ENCODE measurements at places on chromosomes 11 and 22.

DNA sequence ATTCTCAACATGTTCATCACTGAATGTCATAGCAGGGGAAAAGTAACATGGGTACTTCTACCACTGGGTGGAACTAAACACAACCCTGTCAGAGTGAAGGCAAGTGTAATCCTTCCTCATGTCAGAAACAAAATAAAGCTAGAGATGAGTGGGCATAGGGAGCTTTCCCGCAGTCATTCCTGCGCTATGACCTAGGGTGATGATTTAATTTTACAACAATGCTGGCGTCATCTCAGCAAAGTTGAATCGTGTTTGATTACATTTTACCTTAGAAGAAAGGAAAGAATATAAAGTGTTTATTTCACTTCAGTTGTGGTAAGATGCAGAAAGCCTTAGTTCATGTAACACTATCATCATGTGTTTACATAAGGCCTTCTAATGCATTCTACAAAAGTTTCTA is 355.6 kb downstream of the METTL15 start:
- no peak for DNase-seq

DNA sequence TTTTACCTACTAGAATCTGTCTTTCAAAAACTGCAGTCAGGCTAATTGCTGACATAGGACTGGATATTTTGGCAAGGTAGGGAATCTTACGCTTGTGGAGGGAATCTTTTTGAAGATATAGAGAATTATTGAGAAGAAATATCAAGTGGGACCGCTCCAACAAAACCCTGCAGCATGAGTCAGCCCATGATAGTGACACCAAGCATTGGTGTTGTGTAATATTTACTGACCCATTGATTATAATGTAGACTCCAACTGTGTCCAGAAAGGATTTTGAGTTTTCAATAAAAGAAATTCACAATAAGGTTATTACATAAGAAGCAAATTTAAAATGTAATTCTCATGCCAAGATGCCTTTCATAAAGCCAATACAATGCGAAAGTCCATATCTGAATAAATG is 20.7 kb downstream of the MS4A4A start:
- DNase-seq = no peak

DNA sequence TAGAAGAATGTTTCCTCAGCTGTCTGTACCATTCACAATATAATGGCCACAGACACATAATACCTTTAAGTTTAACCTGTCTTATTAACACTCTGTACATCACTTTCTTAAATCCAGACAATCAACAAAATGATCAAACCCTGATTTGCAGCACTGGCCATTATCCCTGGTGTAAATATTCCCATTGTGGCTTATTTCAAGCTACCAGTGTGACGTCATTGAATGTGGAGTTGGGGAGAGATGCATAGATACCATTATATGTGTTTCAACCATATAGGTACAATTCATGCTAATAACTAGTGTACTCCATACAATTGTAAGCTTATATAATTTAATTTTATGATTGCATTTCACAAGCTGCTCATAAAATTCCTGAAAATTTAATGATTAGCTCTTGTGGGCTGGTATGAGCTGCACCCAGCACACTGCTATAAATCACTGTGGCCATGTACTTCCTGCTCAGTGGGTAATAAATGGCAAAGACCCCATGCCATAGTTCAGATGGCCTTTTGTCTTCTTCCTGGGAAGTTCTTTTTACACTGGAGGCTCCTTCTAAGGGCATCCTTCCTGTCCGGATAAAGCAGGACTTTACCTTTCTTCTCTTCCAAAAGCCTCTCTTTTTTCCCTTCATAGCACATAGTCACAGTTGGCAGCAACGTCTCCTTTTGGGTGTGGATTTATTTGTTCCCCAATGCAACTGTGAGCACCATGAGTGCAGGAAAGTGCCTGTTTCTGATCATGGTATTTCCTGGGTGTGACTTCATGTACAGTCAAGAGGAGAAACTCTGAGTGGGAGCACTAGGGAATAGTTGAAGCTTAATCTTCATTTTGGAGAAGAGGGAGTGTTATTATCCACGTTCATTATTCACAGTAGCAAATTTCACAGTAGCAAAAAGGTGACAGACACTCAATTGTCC is 87.8 kb downstream of the MIAT start:
- no peak for DNase-seq

GRCh38 chr11:70001246-70001645 is 76.9 kb upstream of the ANO1 start:
- DNase-seq = no peak

GRCh38 chr11:130831506-130831905 is 84.8 kb downstream of the SNX19 start:
- no peak for DNase-seq

GRCh38 chr11:47144541-47144940 is 32.1 kb downstream of the ARFGAP2 start:
- DNase-seq = no peak

GRCh38 chr22:42179616-42180015 is 49.0 kb upstream of the CYP2D6 start:
- DNase-seq = peak; percentile 41

GRCh38 chr11:93773045-93773477 is 11.0 kb upstream of the MED17 start:
- DNase-seq = no peak
